Stimulated activated CD4-positive, alpha-beta T cell treated with anti-CD3 and anti-CD28 coated beads, Interleukin-1b, Interleukin-23, amount 100 ng/mL, for 4 hours (primary cell): ENCODE measurements at places on chromosomes 6 and 20.

- no peak for DNase-seq
Measured at GRCh38 chr20:53150532-53150931, 178.4 kb downstream of the TSHZ2 start.

GRCh38 chr6:68701159-68701558, 66.1 kb downstream of the ADGRB3 start:
- no peak for DNase-seq

GRCh38 chr6:35047265-35048011, 93.7 kb downstream of the TCP11 start:
- no peak for DNase-seq

- no peak for DNase-seq
Measured at GRCh38 chr20:62588458-62589149, 53.7 kb upstream of the SLCO4A1 start.

GRCh38 chr6:124197148-124197547, 393.5 kb downstream of the NKAIN2 start:
- DNase-seq = no peak

GRCh38 chr20:64223526-64224067, 32.0 kb upstream of the PCMTD2 start:
- no peak for DNase-seq
